GM12878 (cell line): ENCODE measurements at places on chromosomes 4 and X.

DNA sequence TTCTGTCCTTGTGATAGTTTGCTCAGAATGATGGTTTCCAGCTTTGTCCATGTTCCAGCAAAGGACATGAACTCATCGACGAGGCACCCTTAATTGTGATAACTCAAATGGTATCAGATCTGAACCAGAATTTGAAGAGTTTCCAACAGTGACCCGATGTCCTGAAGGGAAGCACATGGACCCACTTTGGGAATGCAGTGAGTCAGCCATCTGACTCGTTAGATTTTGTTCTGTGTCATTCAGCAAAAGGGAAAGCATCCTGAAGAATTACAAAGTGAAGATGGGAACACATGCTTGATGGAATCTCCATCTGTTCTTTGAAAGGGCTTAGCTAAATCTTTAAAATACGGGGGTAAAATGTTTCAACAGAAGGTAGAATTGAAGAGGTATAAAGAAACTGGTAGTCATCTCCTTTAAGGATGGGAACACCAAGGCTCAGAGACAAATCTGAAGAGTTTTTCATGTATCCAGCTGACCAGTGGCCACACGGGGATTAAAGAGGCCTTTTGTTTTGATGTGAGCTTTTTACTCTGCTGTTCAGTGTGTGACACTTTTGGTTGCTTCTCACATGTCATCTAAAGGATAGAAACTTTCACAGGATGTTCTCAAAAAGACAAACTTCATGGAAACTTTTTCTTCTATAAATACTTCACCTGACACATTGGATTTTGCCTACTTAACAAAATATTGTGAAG is 393.8 kb downstream of the INPP4B start:
- DNase-seq = no peak

- no peak for DNase-seq
Observed at GRCh38 chr4:186840222-186840701, 116.6 kb upstream of the FAT1 start.

DNA sequence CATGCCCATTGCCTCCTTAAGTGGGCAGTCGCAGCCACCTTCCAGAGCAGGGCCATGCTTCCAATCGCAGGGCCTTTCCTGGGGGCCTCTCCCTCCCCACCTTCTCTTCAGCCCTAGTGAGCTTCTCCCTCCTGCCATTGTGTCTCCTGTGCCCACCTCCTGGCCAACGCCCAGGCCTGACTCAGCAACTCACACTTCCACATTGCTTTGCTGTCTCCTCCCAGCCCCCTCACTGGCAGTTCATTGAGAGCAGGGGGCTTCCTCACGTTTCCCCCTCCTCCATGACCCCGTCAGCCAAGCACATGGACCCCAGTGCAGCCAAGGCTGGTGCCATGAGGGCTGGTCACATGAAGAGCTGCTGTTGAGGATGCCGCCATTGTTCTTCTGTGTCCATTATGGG is 25.9 kb downstream of the HTRA3 start:
- DNase-seq = no peak

DNA sequence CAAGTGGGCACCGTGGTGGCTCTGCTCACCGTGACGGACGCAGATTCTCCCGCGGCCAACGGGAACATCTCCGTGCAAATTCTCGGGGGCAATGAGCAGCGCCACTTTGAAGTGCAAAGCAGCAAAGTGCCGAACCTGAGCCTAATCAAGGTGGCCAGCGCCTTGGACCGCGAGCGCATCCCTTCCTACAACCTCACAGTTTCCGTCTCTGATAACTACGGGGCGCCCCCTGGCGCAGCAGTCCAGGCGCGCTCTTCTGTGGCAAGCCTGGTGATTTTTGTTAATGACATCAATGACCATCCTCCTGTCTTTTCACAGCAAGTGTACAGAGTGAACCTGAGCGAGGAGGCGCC is 2.7 kb downstream of the FAT4 start:
- DNase-seq = no peak

GRCh38 chr4:173281406-173282255 is 52.5 kb downstream of the HMGB2 start:
- no peak for DNase-seq

GRCh38 chr4:72055566-72055965 is 23.8 kb downstream of the NPFFR2 start:
- no peak for DNase-seq

GRCh38 chr4:80809039-80809729 is 221.3 kb upstream of the BMP3 start:
- no peak for DNase-seq

GRCh38 chr4:4311193-4311592 is 21.1 kb downstream of the ZBTB49 start:
- no peak for DNase-seq

- no peak for DNase-seq
Observed at GRCh38 chrX:120140293-120140981, 18.0 kb upstream of the RHOXF2 start.
